Uterus (tissue), 4 donors: ENCODE measurements at places on chromosomes 13 and 19. TPM values are rescaled to one million over a fixed set of nuclear protein-coding genes. Genes with fewer than 3 reads are reported as not detected.

The PPFIA3 gene
- total RNA-seq = 7.4 TPM

The FAM174C gene
- 11.2 TPM for total RNA-seq

The TCF3 gene
- 56.9 TPM for total RNA-seq

The SULT2A1 gene
- total RNA-seq = not detected

The DZIP1 gene
- 24.1 TPM for total RNA-seq

The CAPN12 gene
- total RNA-seq = 8.2 TPM

The FCER2 gene
- 0.28 TPM for total RNA-seq

The ZNF20 gene
- total RNA-seq = not detected
